A549 treated with DMSO at 1 μM for 4 hours (cell line): ENCODE measurements at places on chromosomes 4 and X. TPM values are rescaled to one million over a fixed set of nuclear protein-coding genes. Genes with fewer than 3 reads are reported as not detected.

Gene SYNPO2
- 0.83 to 1.8 TPM (median 1.6 TPM) in 5 replicates for total RNA-seq

Gene BEND4
- not detected in 5 replicates for total RNA-seq

Gene PITX2
- 1.0 to 1.6 TPM (median 1.3 TPM) in 5 replicates for total RNA-seq

Gene COL4A6
- total RNA-seq = 15.4 to 18.3 TPM (median 17.5 TPM) in 5 replicates

Gene FABP2
- not detected in 5 replicates for total RNA-seq

Gene SLC10A4
- 4.6 to 8.0 TPM (median 7.2 TPM) in 5 replicates for total RNA-seq

Gene PCSK1N
- 12.5 to 45.5 TPM (median 39.5 TPM) in 5 replicates for total RNA-seq

Gene FGD1
- total RNA-seq = 5.8 to 9.9 TPM (median 7.7 TPM) in 5 replicates

Gene SPON2
- total RNA-seq = 0.12 to 0.54 TPM (median 0.33 TPM) in 4 of 5 replicates, not detected in the other

Gene SERTM2
- total RNA-seq = not detected in 5 replicates

Gene C4orf51
- not detected in 5 replicates for total RNA-seq

Gene WAS
- 0.09 to 0.39 TPM (median 0.18 TPM) in 5 replicates for total RNA-seq

Gene CCNB3
- total RNA-seq = 0.60 to 0.97 TPM (median 0.63 TPM) in 5 replicates

Gene GPR119
- total RNA-seq = not detected in 5 replicates

Gene TEX13C
- 0.01 TPM in 1 of 5 replicates, not detected in the others for total RNA-seq

Gene SPANXA2
- 0.17 to 0.27 TPM (median 0.26 TPM) in 3 of 5 replicates, not detected in the others for total RNA-seq
